Activated T-helper 17 cell treated with anti-CD3 and anti-CD28 coated beads, Interleukin-2, amount 50 U/mL, for 72 hours (primary cell): ENCODE measurements at places on chromosomes 4 and X. TPM values are rescaled to one million over a fixed set of nuclear protein-coding genes. Genes with fewer than 3 reads are reported as not detected.

ABHD18 gene
- total RNA-seq: 24.6 TPM

HDAC6 gene
- 62.0 TPM for total RNA-seq

S100P gene
- 0.87 TPM for total RNA-seq

ZNF718 gene
- 1.7 TPM for total RNA-seq

SPANXB1 gene
- not detected for total RNA-seq

IL13RA1 gene
- total RNA-seq: 1.2 TPM

ELOVL6 gene
- total RNA-seq: 6.5 TPM

FRG2 gene
- 0.69 TPM for total RNA-seq

SHISA3 gene
- not detected for total RNA-seq

NEIL3 gene
- 23.1 TPM for total RNA-seq

SOWAHB gene
- not detected for total RNA-seq

NLRP2B gene
- not detected for total RNA-seq

MTMR8 gene
- 4.4 TPM for total RNA-seq

DNA sequence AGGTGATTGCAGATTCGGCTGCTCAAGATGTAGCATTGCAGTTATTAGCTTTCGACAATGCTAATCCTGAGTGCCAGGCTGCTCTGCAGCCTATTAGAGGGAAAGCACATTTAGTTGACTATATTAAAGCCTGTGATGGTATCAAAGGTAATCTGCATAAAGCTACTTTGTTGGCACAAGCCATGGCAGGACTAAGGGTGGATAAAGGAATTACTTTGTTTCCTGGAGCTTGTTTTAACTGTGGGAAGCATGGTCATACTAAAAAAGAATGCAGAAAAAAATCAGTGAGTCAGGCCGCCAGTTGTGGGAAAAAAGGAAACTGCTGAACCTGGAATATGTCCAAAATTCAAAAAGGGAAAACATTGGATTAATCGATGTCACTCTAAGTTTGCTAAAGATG is 154.9 kb upstream of the TECRL start:
- no peak for ATAC-seq

DNA sequence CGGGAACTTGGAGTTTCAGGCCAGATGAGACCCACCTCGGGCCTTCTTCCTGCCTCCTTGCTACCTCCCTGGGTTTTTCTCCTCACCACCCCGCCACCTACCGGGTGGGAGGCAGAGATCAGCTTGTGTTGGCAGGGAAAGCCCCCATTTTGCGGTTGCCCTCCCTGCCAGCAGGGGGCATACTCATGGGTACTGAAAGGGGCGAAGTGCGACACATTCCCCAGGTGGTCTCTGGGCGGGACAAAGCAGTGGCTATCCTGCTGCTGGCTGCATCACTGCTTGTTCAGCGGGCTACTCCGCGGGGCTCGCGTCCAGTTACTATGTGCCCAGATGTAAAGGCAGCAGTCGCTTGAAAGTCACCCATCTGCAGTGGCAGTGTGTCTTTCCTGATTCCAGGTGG is 330.3 kb downstream of the PDHA2 start:
- ATAC-seq: no peak

DNA sequence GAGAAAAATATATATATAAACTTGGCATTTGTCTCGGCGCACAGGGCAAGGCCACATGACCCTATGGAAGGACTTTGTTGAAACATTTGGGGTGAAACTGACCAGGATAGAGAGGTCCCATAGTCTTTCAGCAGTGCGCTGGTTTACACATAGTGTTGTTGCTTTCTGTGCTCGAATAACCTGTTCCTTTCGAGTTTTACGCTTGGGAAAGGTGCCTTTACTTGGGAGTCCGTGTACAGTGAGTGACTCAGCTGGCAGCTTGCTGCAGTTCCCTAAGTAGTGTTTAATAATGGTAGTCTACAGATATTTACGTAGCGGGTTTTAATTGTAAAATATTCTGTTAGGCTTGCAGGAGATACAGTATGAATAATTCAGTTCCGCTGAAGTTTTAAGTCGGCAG is 578 bp downstream of the APOOL start:
- peak; percentile 7 for ATAC-seq

- peak; percentile 62 for ATAC-seq
These were observed 107.0 kb downstream of the OR13H1 start for GRCh38 chrX:131650637-131651410.

GRCh38 chrX:99398545-99398944 is 1011.5 kb downstream of the PCDH19 start:
- no peak for ATAC-seq

- no peak for ATAC-seq
These were observed 42.0 kb downstream of the LGI2 start for GRCh38 chr4:24988776-24989175.

GRCh38 chrX:44462850-44463249 is 79.8 kb downstream of the FUNDC1 start:
- ATAC-seq: no peak

DNA sequence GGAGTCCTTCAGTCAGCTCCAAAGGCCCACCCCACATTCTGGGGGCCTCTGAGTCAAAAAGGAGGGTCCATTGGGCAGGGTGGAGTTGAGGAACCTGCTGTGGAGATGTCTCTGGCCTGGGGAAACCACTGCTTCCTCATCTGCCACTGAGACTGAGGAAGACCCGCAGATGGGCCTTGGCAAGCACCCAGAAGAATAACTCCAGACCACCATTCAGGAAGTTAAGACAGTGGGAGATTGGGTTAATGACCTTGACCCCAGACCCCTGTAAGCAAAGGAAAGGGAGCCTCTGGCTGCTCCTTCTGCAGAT is 8.1 kb upstream of the HSD17B10 start:
- ATAC-seq: no peak

DNA sequence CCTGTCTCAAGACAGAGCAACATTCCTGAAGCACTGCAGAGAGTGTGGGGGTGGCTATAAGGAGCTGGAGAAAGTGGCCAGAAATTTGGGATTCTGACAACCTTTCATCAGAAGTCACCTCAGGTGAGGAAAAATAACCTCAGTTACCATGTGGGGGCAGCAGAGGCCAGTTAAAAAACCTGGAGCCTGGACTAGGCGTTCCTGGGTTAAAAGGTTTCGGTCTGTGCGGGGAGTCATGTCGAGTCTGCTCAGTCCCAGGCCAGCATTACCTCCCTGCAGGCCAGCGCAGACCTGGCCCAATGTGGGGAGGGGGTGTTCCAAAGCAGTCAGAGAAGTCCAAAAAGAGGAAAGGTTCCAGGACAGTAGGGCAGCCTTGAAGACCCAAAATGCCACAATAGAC is 10.9 kb upstream of the NALF2 start:
- ATAC-seq: no peak

DNA sequence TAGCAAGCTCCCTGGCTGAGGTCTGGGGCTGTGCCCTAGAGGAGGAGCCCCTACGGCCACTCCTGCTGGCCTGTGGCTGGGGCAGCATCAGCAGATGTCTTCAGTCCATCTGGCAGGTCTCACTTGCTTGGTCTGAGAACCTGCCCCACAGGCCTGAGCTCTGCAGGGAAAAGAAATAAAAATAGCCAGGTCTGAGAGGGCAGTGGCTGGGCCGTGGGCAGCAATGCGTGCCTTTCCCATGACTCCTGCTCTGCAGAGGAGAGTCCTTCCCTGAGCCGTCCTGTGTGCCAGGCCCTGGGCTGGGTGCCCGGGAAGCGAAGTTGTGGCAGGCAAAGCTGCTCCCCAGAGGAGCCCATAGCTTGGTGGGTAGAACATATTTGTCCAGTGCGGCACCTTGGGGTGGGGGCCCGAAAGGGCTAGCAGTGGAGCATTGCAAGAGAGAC is 11.3 kb upstream of the KIAA0232 start:
- no peak for ATAC-seq

GRCh38 chr4:112085156-112086035 is 59.9 kb upstream of the FAM241A start:
- no peak for ATAC-seq

- ATAC-seq: no peak
These were observed 137.2 kb downstream of the RAPGEF2 start for GRCh38 chr4:159240046-159240445.

GRCh38 chr4:152476796-152477195 is 59.1 kb downstream of the FBXW7 start:
- ATAC-seq: no peak

DNA sequence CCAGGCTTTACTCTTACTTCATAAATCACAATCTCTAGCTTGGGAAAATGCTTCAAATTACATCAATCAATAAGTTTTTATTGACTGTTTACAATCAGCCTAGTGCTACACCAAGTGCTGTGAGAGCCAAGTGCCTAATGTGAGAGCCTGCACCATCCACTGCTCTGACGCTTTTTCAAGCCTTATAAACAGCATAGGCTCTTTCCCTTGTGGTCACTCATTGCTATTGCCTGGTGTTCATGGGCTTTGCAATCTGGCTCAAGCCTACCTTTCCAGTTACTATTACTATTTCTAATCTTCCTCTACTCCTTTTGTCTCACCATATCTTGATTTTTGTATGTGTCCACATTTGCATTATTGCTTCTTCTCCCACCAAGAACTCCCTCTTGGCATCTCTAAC is 77.0 kb downstream of the REELD1 start:
- ATAC-seq: no peak

- ATAC-seq: no peak
These were observed 14.0 kb downstream of the STOX2 start for GRCh38 chr4:183919141-183919540.

DNA sequence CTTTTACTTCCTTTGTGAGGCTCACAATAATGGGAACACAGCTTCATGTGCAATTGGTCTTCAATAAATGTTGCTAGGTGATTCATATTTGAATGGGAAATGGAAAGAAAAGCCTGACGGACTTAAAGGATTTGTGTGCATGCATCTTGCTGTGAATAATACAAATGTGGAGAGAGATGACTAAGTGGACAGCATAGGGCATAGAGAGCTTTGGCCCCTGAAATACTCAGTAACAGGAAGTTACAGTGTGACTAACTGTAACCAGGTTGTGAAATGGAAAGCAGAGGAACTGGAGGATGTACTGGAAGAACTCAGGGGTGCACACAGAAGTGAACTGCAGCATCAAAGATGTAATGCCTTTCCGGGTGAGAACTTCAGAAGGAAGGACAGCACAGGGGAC is 206.7 kb downstream of the MGST2 start:
- peak; percentile 84 for ATAC-seq

DNA sequence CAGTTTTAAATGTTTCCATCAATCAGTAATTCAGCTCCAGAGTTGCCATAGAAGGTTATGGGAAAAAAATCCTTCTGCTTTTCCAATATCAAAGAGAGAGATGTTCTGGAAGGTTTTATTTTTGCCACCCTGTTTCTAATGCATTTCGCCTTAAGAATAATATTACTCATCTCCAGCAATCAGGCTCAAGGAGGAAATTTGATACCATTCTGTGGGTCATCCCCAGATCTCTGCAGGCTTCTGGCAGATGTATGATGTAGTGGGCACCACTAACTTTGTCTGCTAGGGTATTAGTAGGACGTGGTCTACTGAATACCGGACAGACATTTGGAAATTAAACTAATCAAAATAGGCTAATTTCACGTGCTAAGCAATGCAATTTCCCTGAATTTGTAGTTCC is 645.4 kb upstream of the TENM3 start:
- no peak for ATAC-seq

DNA sequence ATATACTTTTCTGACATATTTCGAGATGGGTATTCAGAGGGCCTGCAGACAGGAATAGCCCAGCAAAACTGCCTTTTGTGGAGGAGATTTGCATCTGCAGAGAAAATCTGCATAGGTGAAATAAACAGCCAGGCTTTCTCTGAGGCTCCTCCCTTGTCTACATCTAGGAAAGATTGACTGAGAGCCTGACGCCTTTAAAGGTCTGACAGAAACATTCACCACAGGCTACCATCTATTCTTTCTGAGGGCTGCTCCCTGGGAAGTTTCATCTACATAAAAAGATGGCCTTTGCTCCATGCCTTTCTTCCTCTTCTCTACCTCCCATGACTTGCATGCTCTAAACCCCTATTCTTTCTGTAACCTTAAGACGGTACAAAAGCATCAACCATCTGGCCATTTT is 55.0 kb upstream of the AP1S2 start:
- no peak for ATAC-seq

- no peak for ATAC-seq
These were observed 142.7 kb downstream of the DKK2 start for GRCh38 chr4:106893395-106893881.

- no peak for ATAC-seq
These were observed 53.7 kb downstream of the TSPAN5 start for GRCh38 chr4:98604723-98605122.

GRCh38 chr4:61041527-61041926 is 158.6 kb upstream of the ADGRL3 start:
- ATAC-seq: no peak

- ATAC-seq: no peak
These were observed 16.9 kb upstream of the XPNPEP2 start for GRCh38 chrX:129721870-129722269.

GRCh38 chr4:168070903-168071302 is 21.4 kb upstream of the ANXA10 start:
- ATAC-seq: no peak

DNA sequence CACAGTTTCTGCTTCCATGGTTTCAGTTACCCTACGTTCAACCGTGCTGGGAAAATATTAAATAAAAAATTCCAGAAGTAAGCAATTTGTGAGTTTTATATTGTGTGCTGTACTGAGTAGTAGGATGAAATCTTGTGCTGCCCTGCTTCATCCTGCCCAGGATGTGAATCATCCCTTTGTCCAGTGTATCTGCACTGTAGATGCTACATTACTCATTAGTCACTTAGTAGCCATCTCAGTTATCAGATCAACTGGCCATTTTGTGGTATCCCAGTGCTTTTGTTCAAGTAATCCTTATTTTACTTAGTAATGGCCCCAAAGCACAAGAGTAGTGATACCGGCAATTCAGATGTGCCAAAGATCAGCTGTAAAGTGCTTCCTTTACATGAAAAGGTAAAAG is 97.9 kb downstream of the COX18 start:
- no peak for ATAC-seq

DNA sequence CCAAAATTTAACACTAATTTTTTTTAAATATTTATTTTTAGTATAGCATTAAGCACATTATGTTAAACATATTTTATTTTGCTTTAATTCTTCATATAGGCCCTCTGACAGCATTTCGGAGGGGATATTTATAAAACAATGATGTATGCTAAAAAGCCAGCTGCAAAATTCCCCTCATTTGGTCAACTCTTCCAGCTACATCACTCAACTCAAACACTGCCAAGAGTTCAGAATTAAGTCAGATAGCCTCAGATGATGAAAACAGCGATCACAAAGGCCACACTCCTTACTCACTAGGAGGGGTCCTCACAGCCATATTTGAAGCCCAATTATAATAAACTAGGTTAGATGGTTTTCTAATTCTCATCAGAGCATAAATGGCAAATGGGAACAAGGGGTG is 146.6 kb downstream of the ADAMTS3 start:
- ATAC-seq: no peak

DNA sequence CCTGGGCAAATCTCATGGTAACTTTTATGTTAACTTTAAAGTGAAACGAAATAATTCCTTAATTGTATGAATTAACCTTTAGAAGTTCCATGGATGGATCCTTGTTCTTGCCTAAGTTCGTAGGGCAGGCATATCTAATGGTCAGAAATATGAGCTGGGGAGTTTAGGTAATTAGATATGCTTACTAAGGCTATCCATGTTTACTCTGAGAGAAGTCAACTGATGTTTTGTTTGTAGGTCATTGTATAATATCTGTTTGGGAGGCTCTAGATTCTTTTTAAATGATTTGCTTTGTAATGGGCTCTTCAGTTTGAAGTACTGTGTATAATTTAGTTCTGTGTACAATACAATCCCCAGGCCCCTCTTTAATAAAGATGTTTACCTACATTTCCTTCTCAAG is 117.0 kb downstream of the DCK start:
- no peak for ATAC-seq
